Forelimb muscle (tissue), 1 donor: ENCODE measurements at places on chromosomes 11 and 22. TPM values are rescaled to one million over a fixed set of nuclear protein-coding genes. Genes with fewer than 3 reads are reported as not detected.

The IRAG1 gene
- 4.9 TPM for polyA plus RNA-seq

DNA sequence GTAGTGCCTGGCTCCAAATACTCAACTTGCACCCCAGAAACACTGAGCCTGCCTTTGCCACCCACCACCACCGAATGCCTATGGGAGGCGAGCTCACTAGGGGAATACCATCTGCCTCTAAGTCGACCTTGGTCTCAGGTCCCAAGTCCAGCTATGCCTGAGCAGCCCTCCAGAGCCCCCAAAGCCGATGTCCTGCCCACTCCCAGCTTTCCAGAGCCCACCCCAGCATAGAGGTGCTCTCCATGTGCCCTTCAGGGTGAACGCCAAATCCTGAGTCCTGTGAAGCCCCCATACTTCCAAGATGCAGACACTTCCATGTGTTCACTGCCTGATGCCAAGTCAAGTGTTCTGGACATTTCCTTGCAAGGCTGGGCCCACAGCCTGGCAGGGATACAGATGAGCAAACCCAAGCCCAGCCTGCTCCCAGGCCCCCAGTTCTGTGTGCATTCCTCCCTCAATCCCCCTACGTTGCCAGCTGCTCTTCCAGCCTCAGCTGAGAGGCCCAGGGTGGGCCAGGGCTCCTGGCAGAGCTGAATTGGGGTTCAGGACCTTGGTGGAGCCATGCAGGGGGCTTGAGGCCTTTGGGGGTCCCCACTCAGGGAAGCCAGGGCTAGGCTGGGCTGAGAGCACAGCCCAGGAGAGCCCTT is 2.6 kb upstream of the KMT5B start:
- no peak for DNase-seq

- no peak for DNase-seq
These were observed at the start of gene LSP1 for GRCh38 chr11:1852877-1853276. Gene LSP1 (plus strand): TSS chr11:1853084. CDS start chr11:1853145, 61 bp downstream.

GRCh38 chr11:63020671-63021291 is 5.1 kb upstream of the SLC22A8 start:
- DNase-seq: no peak

DNA sequence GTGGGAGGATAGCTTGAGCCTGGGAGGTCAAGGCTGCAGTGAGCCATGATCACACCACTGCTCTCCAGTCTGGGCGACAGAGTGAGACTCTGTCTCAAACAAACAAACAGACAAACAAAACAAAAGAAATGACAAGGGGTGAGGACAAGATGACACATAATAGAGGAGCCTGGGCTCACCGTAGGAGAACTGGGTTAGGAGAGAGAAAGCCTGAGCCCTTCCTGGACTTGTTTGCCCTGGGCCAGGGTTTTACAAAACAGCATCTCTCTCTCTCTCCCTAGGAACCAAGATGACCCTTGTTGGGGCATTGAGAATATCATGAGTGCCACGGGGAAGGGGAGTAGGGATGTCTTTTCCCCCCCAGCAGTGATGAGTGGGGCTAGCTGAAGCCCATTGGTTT is 15.7 kb downstream of the ROBO3 start:
- no peak for DNase-seq

The FGF4 gene
- polyA plus RNA-seq: 12.0 TPM

The GAL3ST3 gene
- polyA plus RNA-seq: 0.78 TPM

DNA sequence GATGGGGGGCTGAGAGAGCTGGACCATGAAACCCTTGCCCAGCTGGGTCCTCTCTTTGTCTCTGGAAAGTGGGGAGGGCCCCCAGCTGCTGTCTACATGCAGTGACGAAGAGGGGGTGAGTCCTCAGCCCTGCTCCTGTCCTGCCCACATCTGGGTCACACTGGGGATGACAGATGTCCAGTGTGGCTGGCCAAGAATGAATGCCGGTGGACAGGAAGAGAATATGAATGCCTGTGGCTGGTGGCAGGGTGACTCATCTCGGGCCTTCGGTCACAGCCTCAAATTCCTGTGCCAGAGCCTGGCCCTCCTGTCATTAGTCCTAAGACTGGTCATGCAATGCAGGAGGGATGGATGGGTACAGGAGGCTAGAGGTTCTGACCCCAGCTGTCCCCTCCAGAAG is 2.2 kb upstream of the PNPLA3 start:
- DNase-seq: no peak

The OR10A2 gene
- 0.05 TPM for polyA plus RNA-seq

The SAC3D1 gene
- polyA plus RNA-seq: 12.5 TPM
